ENCODE measurements at places on chromosomes 1 and 21.

DNA sequence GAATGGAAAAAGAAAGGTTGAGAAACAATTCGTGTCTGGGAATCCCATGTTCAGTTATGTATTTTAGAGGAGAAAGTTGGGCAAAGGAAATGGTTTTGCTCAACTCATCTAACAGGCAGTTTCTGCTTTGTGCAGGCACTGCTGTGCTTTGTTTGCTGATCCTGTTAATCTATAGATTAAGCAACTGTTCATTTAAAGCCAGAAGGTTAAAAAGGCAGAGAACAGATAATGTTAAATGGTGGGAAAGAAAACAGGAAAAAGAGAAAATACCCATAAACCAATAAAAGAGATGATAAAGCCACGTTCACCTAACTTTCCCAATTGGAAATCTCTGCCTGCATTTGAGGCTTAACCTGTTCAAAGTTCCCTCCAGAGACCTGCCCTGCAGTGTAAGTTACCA is 70.0 kb downstream of the APP start:
- no peak for DNase-seq

- DNase-seq, result no peak
Observed at GRCh38 chr1:157849229-157849875, 7.7 kb upstream of the CD5L start.

- no peak for DNase-seq
Observed at GRCh38 chr1:182563095-182563494, 26.0 kb downstream of the RNASEL start.

DNA sequence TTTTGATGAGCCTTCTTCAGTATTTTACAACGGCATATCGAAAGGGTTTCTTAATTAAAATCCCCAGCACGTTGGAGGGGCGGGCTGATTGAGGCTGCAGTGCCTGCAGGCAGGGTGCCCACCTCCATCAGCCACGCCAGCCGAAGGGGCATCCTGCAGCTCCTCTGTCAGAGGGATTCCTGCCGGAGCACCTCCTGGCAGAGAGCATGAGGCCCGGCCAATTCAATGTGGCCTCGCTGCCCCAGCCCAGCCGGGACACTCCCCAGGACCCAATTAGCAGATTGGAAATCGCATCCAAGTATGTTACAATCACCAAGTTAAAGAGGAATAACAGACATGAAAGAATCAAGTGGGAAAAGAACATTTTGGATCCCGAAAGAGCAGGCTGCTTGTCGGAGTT is 216.6 kb downstream of the ST6GALNAC3 start:
- no peak for DNase-seq

DNA sequence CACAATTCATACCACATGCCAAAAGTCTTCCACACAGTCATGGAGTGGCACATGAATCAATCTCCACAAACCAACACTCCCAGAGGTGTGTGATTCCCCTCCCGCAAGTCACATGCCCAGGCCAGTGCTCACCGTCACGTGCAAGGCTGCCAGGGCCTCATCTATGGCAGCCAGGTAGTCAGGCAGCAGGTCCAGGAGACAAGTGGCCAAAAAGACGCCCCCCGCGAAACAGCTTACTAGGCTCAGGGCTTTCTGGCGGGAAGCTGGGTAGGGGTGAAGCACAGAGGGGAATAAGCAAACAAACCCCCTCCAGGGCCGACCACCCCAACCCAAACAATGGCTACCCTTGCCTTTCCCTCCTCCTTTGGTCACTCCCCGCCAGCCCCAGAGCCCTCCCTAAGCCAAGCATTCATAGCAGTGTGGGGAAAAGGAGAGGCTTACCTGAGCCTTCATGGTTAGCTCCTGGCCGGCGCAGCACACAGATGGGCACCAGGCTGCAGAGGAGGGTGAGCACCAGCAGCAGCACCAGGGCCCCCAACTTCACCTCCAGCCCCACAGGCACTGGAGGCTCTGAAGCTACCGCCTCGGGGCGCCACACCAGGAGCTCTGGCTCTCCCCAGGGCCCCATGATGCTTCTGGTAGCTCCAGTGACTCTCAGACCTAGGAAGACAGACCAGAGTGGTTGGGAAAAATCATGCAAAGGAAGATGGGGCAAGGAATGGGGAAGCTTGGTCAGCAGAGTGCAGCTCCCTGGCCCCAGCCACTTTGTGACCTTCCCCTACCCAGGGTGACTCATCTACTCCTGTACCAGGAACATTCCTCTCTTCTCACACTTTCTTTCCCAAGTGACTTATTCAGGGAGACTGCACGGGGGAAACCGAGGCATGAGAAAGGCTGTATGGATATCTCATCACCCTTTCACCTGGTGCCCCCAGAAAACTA is 978 bp downstream of the SLC39A1 start:
- DNase-seq, result no peak

DNA sequence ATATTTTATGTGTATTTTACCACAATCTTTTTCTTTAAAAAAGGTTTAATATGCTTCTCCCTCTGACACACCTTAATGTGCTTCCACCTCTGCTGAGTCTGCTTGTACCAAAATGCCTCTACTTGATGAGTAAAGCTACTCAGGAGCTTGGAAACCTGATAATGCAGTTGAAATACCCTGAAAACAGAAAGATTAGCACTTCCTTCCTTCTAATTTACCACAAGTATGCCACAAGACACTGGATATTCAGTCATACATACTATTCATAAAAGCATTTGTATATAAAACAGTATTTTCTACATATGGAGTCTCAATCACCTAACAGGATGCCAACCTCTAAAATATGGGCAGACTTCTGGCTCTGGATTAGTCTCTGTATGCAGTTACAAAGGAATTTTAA is 55.0 kb downstream of the SLC35D1 start:
- no peak for DNase-seq

DNA sequence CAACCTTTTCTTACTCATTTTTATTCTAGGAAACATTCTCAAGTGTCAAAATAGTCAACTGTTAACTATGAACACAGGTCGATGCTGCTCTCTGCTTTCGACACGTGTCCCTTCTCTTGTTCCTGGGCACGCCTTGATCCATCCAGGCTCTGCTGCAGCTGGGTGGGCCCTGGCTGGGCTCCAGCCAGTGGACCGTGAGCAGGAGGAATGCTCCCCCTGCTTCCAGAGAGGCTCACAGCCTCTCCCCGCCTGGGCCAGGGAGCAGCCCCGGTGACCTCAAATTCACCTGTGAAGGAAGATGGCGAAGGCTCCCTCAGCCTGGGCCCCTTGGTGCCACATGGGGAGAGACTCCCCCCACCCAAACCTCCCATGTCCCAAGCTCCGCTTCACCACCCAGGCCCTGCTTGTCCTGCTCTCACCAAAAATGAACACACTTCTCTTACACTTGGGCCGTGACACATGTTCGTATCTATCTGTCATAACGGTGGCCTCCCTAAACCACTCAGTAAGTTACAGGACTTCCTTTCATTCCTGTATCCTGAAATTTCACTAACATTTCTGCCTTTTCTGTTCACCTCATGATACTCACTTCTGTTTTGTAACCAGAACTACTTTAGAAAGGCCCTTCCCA is 24.6 kb upstream of the ADARB1 start:
- no peak for DNase-seq

- DNase-seq, result no peak
Observed at GRCh38 chr1:189960769-189961168, 516.9 kb downstream of the BRINP3 start.

GRCh38 chr1:154327466-154328317 is 2.4 kb downstream of the ATP8B2 start:
- DNase-seq, result peak; percentile 66

- DNase-seq, result peak; percentile 30
Observed at GRCh38 chr1:16387201-16388188, 20.5 kb downstream of the SZRD1 start.

- no peak for DNase-seq
Observed at GRCh38 chr1:92774407-92774806, 10.5 kb downstream of the EVI5 start.

DNA sequence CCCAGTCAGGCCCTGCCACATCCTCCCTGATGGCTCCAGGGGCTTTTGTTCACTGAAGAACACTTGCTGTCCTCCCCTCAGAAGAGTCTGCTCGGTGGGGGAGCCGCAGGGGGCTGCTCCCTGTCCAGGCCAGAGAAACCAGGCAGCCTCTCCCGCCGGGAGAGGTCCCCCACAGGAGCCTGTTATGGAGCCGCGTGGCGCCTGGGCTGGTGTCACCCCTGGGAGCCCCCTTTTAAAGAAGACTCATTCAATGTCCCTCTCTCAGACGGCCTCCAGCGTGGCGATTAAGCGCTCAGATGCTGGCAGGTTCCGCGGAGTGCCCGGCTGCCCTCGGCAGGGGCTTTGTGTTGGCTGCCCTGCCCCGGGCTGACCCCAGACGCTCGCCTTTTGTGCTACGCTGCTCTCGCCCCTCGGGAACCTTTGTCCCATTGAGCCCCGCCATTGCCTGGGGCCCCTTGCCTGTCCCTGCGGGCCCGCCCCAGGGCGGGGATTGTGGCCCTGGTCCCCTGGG is 43.1 kb downstream of the SKI start:
- no peak for DNase-seq

GRCh38 chr1:209655411-209656231 is 3.4 kb upstream of the LAMB3 start:
- DNase-seq, result no peak

- no peak for DNase-seq
Observed at GRCh38 chr21:44415073-44416025, 40.0 kb upstream of the LRRC3 start.

- no peak for DNase-seq
Observed at GRCh38 chr21:41966041-41966833, 12.4 kb upstream of the C2CD2 start.

- peak; percentile 83 for DNase-seq
Observed at GRCh38 chr1:157090196-157090647, 9.4 kb downstream of the ETV3L start.

All from CD4-positive, alpha-beta T cell treated with Interleukin-10 for 1 hour (primary cell).